ENCODE measurements at places on chromosomes 2 and 18.

GRCh38 chr2:216474925-216475670, 23.5 kb upstream of the RPL37A start:
- H3K36me3 ChIP-seq = peaks cover 10% of the 10 kb centered on the region
- H3K4me1 ChIP-seq = peaks cover 16% of the 10 kb centered on the region
- no peak for DNase-seq
- H3K27me3 ChIP-seq = no peaks in the 10 kb centered on the region
- no peak overlapping the region for H3K27ac ChIP-seq
- H3K4me3 ChIP-seq = no peak overlapping the region

GRCh38 chr18:35073186-35074105, 32.2 kb downstream of the MAPRE2 start:
- peak; percentile 79 for DNase-seq
- peaks cover 7% of the 10 kb centered on the region for H3K36me3 ChIP-seq
- H3K27ac ChIP-seq = peak overlapping the region; percentile 72
- no peak overlapping the region for H3K4me3 ChIP-seq
- no peaks in the 10 kb centered on the region for H3K27me3 ChIP-seq

- no peaks in the 10 kb centered on the region for H3K36me3 ChIP-seq
- H3K27me3 ChIP-seq = peaks cover 5% of the 10 kb centered on the region
- H3K27ac ChIP-seq = no peak overlapping the region
Measured at GRCh38 chr2:118589721-118590120, 257.7 kb downstream of the EN1 start.

GRCh38 chr2:162828545-162828944, 10.0 kb downstream of the KCNH7 start:
- no peak overlapping the region for H3K4me3 ChIP-seq
- no peaks in the 10 kb centered on the region for H3K36me3 ChIP-seq
- no peaks in the 10 kb centered on the region for H3K4me1 ChIP-seq
- H3K27me3 ChIP-seq = no peaks in the 10 kb centered on the region
- H3K27ac ChIP-seq = no peak overlapping the region

GRCh38 chr2:108920686-108921085, 68.3 kb downstream of the EDAR start:
- H3K27me3 ChIP-seq = peaks cover 10% of the 10 kb centered on the region
- H3K36me3 ChIP-seq = no peaks in the 10 kb centered on the region
- peak; percentile 22 for DNase-seq
- H3K4me3 ChIP-seq = no peak overlapping the region

GRCh38 chr2:29874745-29875144, 46.6 kb downstream of the ALK start:
- DNase-seq = no peak
- H3K4me1 ChIP-seq = no peaks in the 10 kb centered on the region
- no peak overlapping the region for H3K4me3 ChIP-seq
- no peaks in the 10 kb centered on the region for H3K36me3 ChIP-seq
- H3K27me3 ChIP-seq = no peaks in the 10 kb centered on the region

GRCh38 chr2:205750797-205751196, 68.5 kb downstream of the NRP2 start:
- H3K27ac ChIP-seq = peak overlapping the region; percentile 97
- no peak overlapping the region for H3K4me3 ChIP-seq
- peaks cover 65% of the 10 kb centered on the region for H3K36me3 ChIP-seq
- H3K27me3 ChIP-seq = no peaks in the 10 kb centered on the region
- peaks cover 54% of the 10 kb centered on the region for H3K4me1 ChIP-seq

- H3K27ac ChIP-seq = no peak overlapping the region
- no peak for DNase-seq
- H3K4me1 ChIP-seq = no peaks in the 10 kb centered on the region
- H3K36me3 ChIP-seq = no peaks in the 10 kb centered on the region
Measured at GRCh38 chr2:229220254-229220653, 50.8 kb downstream of the PID1 start.

GRCh38 chr18:61502472-61502871, 169.2 kb downstream of the CDH20 start:
- H3K27me3 ChIP-seq = peaks cover 14% of the 10 kb centered on the region
- H3K4me3 ChIP-seq = no peak overlapping the region
- no peaks in the 10 kb centered on the region for H3K4me1 ChIP-seq
- H3K27ac ChIP-seq = no peak overlapping the region
- no peaks in the 10 kb centered on the region for H3K36me3 ChIP-seq

GRCh38 chr2:217614498-217614897, 388.3 kb downstream of the TNS1 start:
- no peaks in the 10 kb centered on the region for H3K4me1 ChIP-seq
- DNase-seq = no peak
- H3K27ac ChIP-seq = no peak overlapping the region
- no peaks in the 10 kb centered on the region for H3K36me3 ChIP-seq
- no peak overlapping the region for H3K4me3 ChIP-seq

DNA sequence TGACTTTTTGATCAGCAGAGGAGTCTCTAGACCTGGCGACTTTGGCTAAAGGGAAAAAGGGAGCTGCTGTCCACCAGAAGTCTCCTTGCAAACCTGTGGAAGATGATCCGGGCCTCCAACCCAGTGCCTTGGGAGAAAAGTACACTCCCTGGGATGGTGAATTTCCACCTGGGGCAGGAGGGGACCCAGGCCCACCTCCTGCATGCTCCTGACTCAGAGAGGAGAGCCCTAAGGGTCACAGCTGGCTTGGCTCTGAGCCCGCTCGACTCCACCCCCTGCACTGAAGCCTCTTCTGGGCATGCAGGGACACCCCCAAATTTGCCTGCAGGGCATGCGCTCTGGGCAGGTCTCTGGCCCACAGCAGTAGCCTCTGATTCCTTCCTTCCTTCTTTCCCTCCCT, 66.5 kb downstream of the PDCL3 start:
- no peak overlapping the region for H3K27ac ChIP-seq
- H3K36me3 ChIP-seq = no peaks in the 10 kb centered on the region
- DNase-seq = no peak
- H3K4me1 ChIP-seq = no peaks in the 10 kb centered on the region

- H3K36me3 ChIP-seq = no peaks in the 10 kb centered on the region
- H3K4me3 ChIP-seq = no peak overlapping the region
- no peaks in the 10 kb centered on the region for H3K4me1 ChIP-seq
- H3K27ac ChIP-seq = no peak overlapping the region
- H3K27me3 ChIP-seq = no peaks in the 10 kb centered on the region
- DNase-seq = no peak
Measured at GRCh38 chr2:223532161-223532560, 70.0 kb downstream of the SCG2 start.

GRCh38 chr2:68660658-68661057, 17.3 kb downstream of the PROKR1 start:
- no peak overlapping the region for H3K27ac ChIP-seq
- H3K27me3 ChIP-seq = peaks cover 20% of the 10 kb centered on the region
- H3K4me1 ChIP-seq = no peaks in the 10 kb centered on the region

Measured in osteoblast (primary cell).